ENCODE measurements at places on chromosomes 7 and 10. TPM values are rescaled to one million over a fixed set of nuclear protein-coding genes. Genes with fewer than 3 reads are reported as not detected.

MMP21 gene
- not detected for polyA plus RNA-seq

CCSER2 gene
- polyA plus RNA-seq, result 76.8 TPM

R3HCC1L gene
- 8.3 TPM for polyA plus RNA-seq

PSD gene
- polyA plus RNA-seq, result 0.95 TPM

TRIM56 gene
- polyA plus RNA-seq, result 8.8 TPM

HTR5A gene
- polyA plus RNA-seq, result not detected

CFAP43 gene
- polyA plus RNA-seq, result 0.14 TPM

LGI1 gene
- not detected for polyA plus RNA-seq

DYDC2 gene
- polyA plus RNA-seq, result not detected

SNX10 gene
- polyA plus RNA-seq, result 0.60 TPM

SPDYE2B gene
- polyA plus RNA-seq, result 0.20 TPM

CYP26A1 gene
- not detected for polyA plus RNA-seq

SFTPA1 gene
- polyA plus RNA-seq, result not detected

SEMA3D gene
- 4.0 TPM for polyA plus RNA-seq

FEZF1 gene
- polyA plus RNA-seq, result not detected

SFXN2 gene
- 1.9 TPM for polyA plus RNA-seq

EIF3B gene
- 79.5 TPM for polyA plus RNA-seq

TDRD1 gene
- not detected for polyA plus RNA-seq

STMP1 gene
- polyA plus RNA-seq, result 97.0 TPM

RAPGEF5 gene
- polyA plus RNA-seq, result 0.32 TPM

PALD1 gene
- not detected for polyA plus RNA-seq

DGKI gene
- 5.1 TPM for polyA plus RNA-seq

ATP6V0A4 gene
- polyA plus RNA-seq, result 0.43 TPM

TMEM26 gene
- 0.04 TPM for polyA plus RNA-seq

FGFBP3 gene
- 0.72 TPM for polyA plus RNA-seq

EBF3 gene
- 0.15 TPM for polyA plus RNA-seq

NANOS1 gene
- 0.15 TPM for polyA plus RNA-seq

RPP38 gene
- polyA plus RNA-seq, result 19.0 TPM

MRC1 gene
- polyA plus RNA-seq, result not detected

PSMC2 gene
- 173 TPM for polyA plus RNA-seq

ADCY1 gene
- not detected for polyA plus RNA-seq

TMEM229A gene
- polyA plus RNA-seq, result not detected

CRYGN gene
- polyA plus RNA-seq, result not detected

MCM7 gene
- 53.7 TPM for polyA plus RNA-seq

METTL27 gene
- polyA plus RNA-seq, result 6.0 TPM

TSPAN12 gene
- 0.70 TPM for polyA plus RNA-seq

VPS37D gene
- polyA plus RNA-seq, result 1.2 TPM

CCDC146 gene
- polyA plus RNA-seq, result 0.87 TPM

CPA2 gene
- not detected for polyA plus RNA-seq

All from GM23248 (cell line).